NCI-H526 treated with DMSO at 0.1 percent for 48 hours (cell line): ENCODE measurements at places on chromosomes 7 and 10.

GRCh38 chr10:88975377-88975720 is 15.2 kb upstream of the FAS start:
- no peak for DNase-seq

GRCh38 chr10:34801097-34801733 is 13.9 kb downstream of the PARD3 start:
- no peak for DNase-seq

DNA sequence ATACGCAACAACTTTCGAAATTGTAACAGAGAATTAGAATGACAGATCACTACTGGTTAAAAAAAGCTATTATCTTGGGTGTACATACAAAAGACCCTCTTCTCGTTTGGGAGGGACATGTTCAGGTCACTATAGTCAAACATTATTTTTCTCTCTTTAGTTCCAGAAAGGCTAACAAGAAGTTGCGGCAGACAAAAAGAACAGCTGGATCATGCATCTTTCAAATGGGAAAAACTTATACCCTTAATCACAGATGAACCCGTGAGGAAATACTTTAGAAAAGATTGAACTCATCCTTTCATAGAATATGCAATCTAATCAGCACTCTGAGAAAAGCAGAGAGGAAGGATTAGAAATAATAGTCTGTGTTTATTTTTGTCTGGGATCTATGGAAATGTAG is 72.5 kb downstream of the EVX1 start:
- no peak for DNase-seq

- DNase-seq, result no peak
Measured at GRCh38 chr10:112098682-112099081, 84.9 kb downstream of the GPAM start.

DNA sequence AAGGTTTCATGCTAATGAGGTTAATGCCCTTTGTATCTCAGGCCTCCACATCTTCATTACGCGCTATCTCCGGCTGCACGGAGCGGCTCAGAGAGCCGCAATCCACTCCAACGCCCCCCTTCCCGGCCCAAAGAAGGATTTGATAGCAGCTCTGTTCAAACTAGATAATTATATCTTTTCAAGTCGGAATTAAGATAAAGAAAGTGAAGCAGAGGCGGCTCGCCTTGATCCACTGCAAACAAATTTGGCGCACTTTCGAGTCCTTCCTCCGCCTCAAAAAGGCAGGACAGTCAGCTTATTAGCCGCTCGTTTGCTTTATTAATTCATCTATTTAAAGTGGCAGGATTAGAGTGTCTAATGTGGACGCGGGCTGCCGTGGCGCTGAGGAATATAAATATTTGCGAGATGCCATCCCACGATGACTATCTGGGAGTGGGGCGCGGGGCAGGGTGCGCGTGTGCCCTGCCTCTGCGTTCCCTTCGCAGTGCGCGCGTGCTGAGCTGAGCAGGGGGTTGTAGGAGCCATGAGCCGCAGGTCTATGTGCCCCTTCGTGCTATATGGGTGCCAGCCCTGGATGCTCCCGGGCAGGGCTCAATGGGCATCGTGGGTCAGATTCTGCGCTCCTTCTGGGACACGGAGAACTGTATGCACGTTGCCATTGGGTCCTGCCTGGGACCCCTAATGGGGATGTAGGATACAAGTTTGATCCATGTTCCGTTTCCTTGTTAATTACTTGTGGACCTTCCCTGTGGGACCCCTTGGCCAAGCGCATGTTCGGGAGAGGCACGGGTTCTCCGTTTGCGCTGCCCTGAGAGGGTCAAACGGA is 9.0 kb downstream of the EMX2 start:
- DNase-seq, result no peak

DNA sequence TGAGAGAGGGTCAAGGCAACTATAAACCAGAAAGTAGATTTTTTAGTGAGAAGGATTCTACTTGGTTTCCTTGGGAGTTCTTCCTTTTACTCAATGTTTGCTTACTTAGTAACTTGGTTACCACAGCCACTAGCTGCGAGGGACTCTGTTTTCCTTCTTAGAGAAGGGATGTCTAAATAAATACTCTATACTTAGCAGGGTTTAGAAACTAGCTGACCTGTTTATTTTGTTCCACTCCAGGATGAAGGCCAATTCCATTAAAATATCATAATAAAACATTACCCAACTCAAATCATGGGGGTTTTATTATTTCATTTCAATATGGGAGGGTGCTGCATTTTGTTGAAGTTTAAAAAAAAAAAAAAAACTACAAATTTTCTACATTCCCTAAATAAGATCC is 87.3 kb downstream of the PPP1R3A start:
- DNase-seq, result no peak

DNA sequence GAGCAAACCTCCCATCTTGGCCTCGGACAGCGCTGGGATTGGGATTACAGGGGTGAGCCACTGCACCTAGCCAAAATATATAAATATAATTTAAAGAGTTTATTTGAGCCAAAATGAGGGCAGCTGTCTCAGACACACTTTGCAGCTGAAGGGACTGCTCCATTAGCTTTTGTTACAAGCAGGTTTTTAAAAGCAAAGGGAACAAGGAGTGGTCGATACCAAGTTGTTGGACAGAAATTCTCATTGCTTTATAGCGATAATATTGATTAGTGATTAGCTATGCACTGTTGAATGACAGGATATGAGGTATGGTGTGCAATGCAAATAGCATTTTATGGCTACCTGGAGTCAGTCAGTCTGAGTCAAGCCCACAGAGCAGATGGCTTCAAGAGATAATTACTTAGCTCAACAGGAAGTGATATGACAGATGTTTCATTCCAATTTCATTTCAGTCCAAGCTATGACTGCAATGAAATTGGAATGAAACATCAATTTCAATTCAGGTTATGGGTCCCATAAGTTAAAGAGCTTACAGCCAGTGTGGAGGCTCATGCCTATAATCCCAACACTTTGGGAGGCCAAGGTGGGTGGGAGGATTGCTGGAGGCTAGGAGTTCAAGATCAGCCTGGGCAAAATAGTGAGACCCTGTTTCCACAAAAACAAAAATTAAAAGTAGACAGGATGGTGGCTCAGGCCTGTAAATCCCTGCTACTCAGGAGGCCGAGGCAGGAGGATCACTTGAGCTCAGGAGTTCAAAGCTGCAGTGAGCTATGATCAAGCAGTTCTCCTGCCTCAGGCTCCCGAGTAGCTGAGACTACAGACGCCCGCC is 23.1 kb downstream of the TYW1 start:
- peak; percentile 6 for DNase-seq

DNA sequence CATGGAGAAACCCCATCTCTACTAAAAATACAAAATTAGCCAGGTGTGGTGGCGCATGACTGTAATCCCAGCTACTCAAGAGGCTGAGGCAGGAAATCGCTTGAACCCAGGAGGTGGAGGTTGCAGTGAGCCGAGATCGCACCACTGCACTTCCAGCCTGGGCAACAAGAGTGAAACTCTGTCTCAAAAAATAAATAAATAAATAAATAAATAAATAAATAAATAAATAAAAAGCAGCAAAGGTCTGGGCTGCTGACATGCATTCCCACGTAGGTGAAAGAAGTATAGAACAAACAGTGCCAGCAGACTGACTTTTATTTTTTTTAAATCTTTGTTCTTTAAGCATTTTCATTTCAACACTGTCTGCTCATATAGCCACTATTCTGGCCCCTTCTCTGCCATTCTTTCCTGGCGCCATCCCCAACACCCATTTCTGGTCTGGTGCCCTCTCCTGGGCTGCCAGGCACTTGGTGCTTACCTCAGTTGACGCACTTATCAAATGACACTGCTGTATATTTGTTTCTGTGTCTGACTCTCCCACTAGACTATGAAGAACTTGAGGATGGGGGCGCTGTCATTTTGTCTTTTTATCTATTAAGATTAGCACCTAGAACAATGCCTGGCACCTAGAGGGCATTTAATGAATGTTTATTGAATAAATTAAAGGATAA is 15.6 kb downstream of the FAM107B start:
- no peak for DNase-seq

GRCh38 chr7:100801833-100802568 is 25.3 kb downstream of the EPHB4 start:
- peak; percentile 9 for DNase-seq

DNA sequence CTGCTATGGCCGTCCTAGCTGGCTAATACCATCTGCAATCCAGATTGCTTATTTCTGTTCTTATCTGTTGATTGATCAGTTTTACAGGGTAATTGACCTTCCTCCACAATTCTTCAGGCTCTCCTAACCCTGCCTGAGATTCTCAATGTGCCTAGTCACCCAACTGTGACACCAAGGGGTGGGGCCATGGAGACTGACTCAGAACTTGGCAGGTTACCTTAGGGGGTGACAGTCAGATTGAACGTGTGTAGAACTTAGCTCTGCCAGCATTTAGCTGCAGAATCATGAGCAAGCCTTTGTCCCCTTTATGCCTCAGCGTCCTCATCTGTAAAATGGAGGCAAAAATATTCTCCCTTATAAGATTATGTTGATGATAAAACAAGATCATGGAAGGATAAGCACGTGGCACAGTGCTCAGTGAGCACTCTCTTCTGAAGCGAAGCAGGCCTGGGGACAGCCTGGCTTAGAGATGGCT is 19.1 kb upstream of the LEP start:
- DNase-seq, result no peak

- DNase-seq, result no peak
Measured at GRCh38 chr7:135109562-135109961, 38.3 kb upstream of the TMEM140 start.

- no peak for DNase-seq
Measured at GRCh38 chr10:100510533-100511308, 8.9 kb downstream of the SEC31B start.

DNA sequence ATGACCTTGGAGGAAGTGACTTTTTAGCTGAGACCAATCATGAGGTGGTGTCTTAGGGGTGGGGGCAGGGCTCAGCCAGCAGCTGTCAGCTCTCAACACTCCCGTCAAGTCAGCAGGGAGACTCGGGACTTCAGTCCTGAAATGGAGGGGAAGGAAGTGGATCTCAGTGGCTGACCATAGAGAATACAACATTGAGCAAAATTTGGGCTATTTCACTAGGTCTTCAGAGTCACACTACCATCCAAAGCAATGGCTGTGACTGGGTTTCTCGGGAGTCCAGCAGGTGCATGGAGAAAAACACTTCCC is 16.8 kb upstream of the GIMAP6 start:
- no peak for DNase-seq

DNA sequence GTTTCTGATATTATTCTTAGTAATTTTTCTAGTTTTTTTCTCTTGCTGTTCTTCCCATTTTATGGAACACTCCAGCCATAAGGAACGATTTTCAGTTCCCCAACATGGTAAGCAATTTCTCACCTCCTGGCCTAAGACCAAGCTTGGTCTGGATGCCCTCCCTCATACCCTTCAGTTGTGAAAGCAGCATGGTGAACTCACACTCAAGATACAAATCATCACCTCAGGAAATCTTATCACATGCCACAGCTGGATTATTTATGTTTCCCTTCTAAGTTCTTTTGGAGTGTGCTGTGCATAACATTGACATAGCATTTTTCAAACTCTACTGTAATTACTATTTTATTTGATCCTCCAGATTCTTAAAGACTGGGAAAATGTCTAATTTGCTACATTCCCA is 216.6 kb downstream of the AGMO start:
- no peak for DNase-seq

- no peak for DNase-seq
Measured at GRCh38 chr10:77032188-77032570, 605.4 kb downstream of the KCNMA1 start.

DNA sequence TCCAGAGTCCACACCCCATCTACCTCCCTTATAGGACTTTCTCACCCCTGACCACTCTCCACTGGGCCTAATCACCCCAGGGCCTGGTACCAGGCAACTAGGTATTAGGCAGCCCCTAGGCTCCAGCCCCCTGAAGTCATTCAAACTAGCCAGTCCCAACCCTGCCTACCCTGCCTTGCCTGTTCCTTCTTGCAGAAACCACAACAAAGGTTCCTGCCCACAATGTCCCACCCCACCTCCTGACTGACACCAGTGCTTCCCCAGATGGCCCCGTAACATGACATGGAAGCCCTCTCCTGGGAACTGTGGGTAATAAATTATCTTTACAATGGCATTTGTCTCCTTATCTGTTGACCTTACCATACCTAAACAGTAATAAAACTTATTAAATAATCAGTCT is 100.6 kb upstream of the PDE1C start:
- DNase-seq, result no peak

- DNase-seq, result no peak
Measured at GRCh38 chr10:86164174-86164774, 202.3 kb downstream of the GRID1 start.

GRCh38 chr10:14573666-14574261 is 200.9 kb downstream of the FAM107B start:
- no peak for DNase-seq

- DNase-seq, result no peak
Measured at GRCh38 chr10:129029851-129030602, 437.0 kb upstream of the MGMT start.

DNA sequence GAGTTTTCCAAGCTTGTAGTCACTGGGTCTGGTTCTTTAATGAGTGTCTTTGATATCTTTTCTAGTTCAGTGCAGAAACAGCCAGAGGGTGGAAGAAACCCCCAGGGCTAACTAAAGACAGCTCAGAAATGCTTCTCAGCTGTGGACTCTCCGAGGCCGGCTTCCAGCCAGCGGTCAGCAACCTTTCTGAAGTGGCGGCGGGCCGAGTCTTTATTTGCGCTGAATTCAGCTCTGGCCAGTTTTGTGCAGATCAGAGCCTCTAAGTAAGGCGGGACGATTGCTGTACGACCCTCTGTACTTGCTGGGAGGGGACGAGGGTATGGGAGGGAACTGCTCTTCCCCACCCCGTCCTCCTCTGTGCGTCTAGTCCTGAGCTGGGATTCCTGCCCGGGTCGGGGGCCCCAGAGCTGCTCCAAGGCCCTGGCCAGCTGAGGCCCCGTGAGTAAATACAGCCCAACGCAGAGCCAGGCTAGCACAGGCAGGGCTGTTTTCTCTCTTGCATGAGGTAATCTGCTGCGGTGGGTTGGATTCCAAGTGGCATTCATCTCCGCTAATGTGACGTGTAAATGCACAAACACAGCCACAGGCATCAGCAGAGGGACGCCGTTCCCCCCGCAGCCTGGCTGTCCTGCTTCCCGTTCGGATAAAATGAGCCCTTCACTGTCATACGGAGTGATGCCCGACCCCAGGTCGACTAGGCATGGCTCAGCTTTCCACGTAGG is 159.8 kb downstream of the PIP4K2A start:
- DNase-seq, result no peak

DNA sequence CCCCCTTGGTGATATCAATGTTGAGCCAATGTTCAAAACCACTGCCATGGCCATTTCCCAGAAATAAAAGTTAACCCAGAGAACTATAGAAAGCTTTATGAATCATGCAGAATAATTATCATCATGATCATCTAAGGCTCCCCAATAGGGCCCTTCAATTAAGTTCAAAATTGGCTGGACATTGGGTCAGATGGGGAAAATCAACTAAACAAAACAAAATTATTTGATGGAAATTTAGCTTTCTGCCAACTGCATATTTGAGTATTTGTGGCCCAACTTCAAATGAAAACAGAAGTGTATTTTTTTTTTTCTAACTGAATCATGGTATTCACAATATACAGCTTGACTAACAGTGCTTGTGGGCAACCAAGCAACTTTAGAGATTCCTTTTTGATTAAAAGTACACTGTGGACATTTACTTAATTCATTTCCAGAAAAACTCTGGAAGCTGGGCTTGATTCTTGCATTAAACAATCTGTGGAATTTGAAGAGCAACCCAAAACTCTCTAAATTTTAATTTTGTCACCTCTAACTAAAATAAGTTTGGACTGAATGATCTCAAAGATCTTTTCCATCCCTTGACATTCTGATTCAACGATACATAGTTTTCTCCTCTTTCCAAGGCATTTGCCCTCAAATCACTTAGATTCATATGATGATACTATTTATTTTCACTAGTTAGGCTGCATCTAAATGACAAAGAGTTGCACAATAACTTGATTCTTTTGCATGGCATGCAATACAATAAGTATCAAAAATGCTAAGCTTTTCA is 203.2 kb downstream of the AHR start:
- no peak for DNase-seq
